Suprapubic skin (tissue), 4 donors: ENCODE measurements at places on chromosomes 4 and X. TPM values are rescaled to one million over a fixed set of nuclear protein-coding genes. Genes with fewer than 3 reads are reported as not detected.

The DTHD1 gene
- total RNA-seq: not detected

GRCh38 chr4:75889537-75890199, 12.6 kb downstream of the PPEF2 start:
- no peak for DNase-seq

The SSX2B gene
- total RNA-seq: not detected

The PFKFB1 gene
- 1.9 TPM for total RNA-seq

The P2RY4 gene
- total RNA-seq: 3.4 TPM

The CXCL10 gene
- total RNA-seq: not detected
